Panc1 (cell line): ENCODE measurements at places on chromosomes 7 and 10. TPM values are rescaled to one million over a fixed set of nuclear protein-coding genes. Genes with fewer than 3 reads are reported as not detected.

GRCh38 chr10:79502561-79503309, 9.6 kb upstream of the EIF5AL1 start:
- DNase-seq = no peak

DNA sequence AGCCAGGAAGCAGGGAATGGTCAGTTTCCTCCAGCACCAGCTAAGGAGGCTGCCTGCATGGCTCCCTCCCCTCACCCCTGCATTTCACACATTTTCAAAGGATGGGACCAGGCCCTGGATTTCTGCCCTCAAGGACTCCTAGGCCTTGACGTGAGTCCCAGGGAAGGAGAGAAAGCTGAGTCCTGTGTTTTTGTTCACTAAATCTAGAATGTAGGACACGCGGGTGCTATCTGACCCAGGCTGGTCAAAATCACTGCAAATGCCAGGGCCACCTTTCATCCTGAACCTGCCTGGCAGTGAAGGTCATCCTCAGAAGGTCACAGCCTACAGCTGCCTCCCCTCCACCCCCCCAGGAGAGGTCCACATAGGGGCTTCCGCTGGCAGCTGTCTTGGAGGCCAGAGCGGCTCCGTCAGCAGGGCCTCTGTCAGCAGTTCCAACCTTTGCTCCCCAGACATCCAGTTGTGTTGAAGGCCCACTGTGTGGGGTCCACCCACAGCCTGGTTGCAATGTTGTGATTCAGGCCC, 18.0 kb downstream of the RHBDD2 start:
- no peak for DNase-seq

GRCh38 chr10:130542761-130543160, 406.6 kb downstream of the GLRX3 start:
- DNase-seq = no peak

DNA sequence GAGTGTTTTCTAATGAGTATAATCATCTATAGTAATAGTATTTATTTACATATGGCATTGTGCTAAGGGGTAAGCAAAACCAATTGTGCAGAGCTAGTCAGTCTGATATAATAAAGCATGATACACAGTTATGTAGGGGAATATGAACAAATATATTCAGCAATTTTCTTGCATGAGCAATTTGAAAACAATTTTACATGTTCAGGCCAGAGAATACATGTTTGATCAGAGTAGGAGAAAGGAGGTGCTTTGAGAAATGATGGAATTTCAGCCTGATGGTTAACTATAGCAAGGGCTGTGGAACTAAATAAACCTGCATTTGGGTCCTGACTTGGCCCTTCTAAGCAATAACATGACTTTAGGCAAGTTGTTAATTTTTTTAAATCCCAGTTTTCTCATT, 214.5 kb downstream of the TWIST1 start:
- DNase-seq = no peak

- no peak for DNase-seq
Measured at GRCh38 chr7:77830649-77831355, 32.2 kb downstream of the PHTF2 start.

GRCh38 chr10:124010024-124010423, 83.4 kb downstream of the CHST15 start:
- no peak for DNase-seq

DNA sequence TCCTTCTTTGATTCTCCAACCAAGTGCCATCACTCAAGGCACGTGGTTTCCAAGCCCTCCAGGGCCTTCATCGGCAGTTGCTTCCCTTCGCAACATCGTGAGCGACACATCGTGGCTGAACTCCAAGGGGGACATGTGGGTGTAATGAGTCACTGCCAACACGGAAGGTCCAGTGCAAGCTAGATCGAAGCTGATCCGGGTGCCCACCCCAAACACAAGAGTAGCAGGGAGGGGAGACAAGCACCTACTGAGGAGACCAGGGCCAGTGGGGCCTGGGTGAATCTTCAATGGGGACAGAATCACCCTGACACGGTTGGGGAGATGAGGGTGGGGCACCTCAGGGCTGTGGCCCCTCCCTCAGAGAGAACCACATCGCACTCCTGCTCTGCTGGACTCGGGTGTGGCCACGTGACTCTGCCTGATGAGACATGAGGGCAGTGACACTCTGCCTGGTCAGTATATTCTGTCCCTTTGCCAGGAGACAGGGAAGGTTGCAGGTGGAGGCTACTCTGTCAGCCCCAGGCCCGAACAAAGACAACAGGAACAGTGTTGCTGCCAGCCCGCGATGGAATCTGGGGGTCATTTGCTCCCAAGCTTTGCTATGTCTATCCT, 36.8 kb upstream of the HSPA12A start:
- no peak for DNase-seq

- no peak for DNase-seq
Measured at GRCh38 chr7:274266-274665, 15.7 kb upstream of the FOXL3 start.

DNA sequence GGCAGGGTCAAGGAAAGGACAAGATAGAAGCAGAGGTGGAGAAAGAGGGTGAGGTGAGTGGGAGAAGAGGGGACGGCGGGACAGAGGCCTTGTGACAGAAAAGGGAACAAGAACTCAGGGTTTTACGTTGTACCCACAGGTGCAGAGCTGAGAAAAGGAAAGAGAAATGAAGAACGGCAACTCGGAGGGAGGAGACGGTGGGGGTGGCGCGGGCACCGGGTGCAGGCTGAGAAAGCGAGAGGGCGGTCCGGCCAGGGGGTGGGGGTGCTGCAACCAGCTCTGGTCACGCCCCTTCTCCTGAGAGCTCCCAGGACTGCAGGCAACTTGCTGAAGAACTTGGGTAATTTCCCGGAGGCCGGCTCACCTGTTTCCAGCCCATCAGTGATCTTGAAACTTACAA, 65.3 kb downstream of the CARD11 start:
- no peak for DNase-seq

DNA sequence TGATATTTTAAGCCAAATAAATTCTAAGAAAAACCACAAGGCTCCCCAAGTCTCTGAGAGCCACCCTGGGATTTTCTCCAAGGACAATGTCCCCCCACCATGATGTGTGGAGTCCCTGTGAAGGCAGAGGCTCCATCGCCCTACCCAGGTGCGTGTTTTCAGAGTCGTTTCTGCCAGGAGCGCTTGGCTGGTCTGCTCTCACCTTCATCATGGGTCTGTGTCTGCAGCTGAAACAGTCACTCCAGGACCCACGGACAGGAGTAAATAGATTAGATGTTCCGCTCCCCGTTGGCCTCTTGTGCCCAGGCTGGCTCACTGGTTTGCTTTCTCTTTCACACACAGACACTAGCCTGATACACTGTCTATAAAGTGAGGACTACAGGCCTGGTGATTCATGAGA, 217.5 kb downstream of the SFMBT2 start:
- DNase-seq = no peak

- DNase-seq = no peak
Measured at GRCh38 chr7:131409129-131409766, 81.6 kb downstream of the MKLN1 start.

DNA sequence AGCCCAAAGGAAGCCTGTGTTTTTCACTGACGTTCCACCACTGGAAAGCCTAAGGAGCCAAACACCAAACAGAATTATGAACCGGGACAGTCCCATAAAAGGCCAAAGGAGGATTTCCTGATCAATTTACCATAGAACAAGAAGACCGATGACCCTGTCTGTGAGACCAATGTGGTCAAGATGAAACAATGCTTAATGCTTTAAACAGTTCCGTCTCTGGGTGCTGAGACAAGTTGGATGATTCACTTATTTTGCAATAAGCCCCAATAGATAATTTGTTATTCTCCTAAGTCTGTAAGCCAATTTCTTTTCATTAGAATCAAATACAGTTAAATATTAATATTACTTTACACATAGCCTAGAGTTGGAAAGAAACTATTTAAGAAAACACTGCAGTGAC, 134.9 kb downstream of the MICU1 start:
- no peak for DNase-seq

- no peak for DNase-seq
Measured at GRCh38 chr7:5635461-5636445, 145.7 kb downstream of the RNF216 start.

GRCh38 chr7:156691764-156692163, 51.2 kb downstream of the RNF32 start:
- DNase-seq = no peak

DNA sequence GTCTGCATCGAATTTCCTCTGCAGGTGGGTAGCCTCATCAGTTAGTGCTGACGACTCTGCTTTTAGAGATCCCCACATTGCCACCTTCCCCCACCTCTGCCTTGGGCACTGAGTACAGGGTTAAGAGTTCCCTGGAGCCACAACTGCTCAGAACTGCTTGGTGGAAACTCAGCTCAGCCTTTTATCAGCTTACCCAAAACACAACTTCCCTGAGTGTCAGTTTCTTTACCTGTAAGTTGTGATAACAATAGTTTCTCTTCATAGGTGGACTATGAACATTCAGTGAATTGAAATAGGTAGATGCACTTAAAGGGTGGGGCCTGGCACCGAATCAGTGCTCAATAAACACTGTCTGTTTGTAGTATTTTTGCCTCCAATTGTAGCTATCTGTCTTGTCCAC, 11.3 kb downstream of the ASB13 start:
- no peak for DNase-seq

GRCh38 chr10:108862676-108863350, 1060.5 kb downstream of the XPNPEP1 start:
- DNase-seq = no peak

DNA sequence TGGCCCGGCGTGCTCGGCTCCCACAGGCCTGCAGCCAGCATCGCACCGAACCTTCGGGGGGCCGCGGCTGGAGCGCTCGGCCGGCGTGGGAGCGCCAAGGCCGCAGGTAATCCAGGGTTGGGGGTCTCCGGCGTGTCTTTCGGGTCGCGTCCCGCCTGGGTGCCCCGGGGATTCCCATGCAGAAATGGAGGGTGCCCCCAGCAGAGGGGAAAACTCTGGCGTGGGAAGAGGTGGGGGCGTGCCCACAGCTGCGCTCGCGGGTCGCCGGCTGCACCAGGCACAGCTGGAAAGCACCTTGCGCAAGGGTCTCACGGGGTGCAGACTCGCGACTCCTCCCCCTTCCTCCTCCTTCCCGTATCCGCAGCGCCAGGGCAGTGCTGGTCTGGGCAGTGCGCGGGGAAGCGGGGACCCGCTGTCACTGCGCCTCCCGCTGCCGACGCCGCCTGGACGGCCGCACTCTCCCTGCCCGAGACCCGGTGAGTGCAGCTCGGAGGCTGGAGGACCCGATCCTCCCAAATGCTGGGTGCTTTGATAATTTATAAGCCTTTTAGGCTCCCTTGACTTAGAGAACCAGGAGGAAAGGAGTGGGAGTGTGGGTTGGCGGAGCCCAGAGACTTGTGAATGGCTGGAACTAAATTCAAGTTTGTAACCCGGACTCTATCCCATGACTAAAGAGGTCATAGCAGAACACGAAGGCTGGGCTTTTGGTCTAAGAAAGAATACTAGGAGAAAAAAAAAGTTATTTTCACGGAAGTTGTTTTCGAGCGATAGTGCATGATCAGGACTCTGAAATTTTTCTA, 489 bp downstream of the MAP3K8 start:
- no peak for DNase-seq

DNA sequence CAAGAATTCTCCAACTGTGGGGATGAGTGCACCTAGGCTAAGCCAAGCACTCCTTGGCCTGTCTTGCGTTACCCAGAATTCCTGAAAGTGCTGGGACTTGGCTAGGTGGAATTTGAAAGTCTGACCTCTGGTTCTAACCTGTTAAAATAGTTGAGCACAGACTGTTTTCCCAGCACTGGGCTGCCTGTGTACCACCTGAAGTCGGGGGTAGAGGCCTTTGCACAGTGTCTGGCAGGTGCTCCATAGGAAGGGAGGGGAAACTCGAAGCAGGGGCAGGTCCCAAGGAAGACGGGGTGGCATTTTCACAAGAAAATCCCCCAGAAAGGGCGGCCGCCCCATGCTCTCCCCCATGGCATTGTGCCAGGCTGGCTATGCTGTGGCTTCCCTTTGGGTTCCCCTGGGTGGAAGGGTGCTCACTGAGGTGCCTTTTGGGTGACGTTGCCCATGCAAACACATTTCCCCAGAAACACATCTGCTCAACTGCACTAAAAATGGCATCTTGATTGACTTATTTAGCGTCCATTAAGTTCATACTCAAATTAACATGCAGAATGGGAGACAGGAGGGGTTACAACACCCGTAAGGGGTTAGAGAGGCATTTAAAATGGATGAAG, 62.9 kb downstream of the SYPL1 start:
- DNase-seq = no peak

- no peak for DNase-seq
Measured at GRCh38 chr10:28627102-28627501, 50.2 kb upstream of the BAMBI start.

- DNase-seq = no peak
Measured at GRCh38 chr10:86212391-86212700, 154.2 kb downstream of the GRID1 start.

GRCh38 chr10:29804025-29804852, 169.5 kb upstream of the SVIL start:
- DNase-seq = peak; percentile 93

GRCh38 chr7:35605760-35606159, 89.2 kb downstream of the HERPUD2 start:
- DNase-seq = no peak

GRCh38 chr7:34327681-34328080, 330.3 kb upstream of the NPSR1 start:
- no peak for DNase-seq

DNA sequence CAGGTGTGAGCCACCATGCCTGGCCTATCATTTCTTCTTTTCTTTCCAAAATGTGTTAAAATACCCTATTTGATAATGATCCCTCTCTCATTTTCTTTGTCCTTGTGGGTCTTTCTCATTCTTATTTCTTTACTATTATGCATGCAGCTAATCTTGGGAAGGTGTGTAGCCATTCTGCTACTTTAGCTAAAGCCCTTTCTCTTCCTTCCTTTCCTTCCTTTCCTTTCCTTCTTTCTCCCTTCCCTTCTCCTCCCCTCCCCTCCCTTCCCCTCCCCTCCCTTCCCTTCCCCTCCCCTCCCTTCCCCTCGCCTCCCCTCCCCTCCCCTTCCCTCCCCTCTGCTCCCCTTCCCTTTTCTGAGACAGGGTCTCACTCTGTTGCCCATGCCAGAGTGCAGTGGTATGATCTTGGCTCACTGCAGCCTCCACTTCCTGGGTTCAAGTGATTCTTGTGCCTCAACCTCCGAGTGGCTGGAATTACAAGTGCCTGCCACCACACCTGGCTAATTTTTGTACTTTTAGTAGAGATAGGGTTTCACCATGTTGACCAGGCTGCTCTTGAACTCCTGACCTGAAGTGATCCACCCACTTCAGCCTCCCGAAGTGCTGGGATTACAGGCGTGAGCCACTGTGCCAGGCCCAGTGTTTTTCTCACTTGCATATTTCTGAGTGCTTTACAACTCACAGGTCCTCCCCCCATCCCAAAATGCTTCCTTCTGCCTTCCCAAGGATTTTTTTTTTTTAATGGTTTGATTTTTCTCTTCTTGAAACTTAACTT, 42.3 kb downstream of the HIP1 start:
- DNase-seq = no peak

The ZCWPW1 gene
- 6.5 TPM for total RNA-seq

The MKRN1 gene
- 87.9 TPM for total RNA-seq

The BLNK gene
- 0.10 TPM for total RNA-seq

The FAM25C gene
- total RNA-seq = not detected

The VOPP1 gene
- 131 TPM for total RNA-seq

The ASIC3 gene
- 1.3 TPM for total RNA-seq

The LBX1 gene
- 0.15 TPM for total RNA-seq

The PLEKHS1 gene
- total RNA-seq = 0.21 TPM

The BRAT1 gene
- total RNA-seq = 76.9 TPM

The ZMIZ1 gene
- 34.2 TPM for total RNA-seq

The TMEM196 gene
- total RNA-seq = not detected
